HFFc6 (cell line): ENCODE measurements at places on chromosomes 16 and 17.

- DNase-seq: no peak
These were observed 54.7 kb downstream of the SKAP1 start for GRCh38 chr17:48375356-48375755.

- DNase-seq: no peak
These were observed 19.2 kb downstream of the ACTG1 start for GRCh38 chr17:81493198-81494038.

DNA sequence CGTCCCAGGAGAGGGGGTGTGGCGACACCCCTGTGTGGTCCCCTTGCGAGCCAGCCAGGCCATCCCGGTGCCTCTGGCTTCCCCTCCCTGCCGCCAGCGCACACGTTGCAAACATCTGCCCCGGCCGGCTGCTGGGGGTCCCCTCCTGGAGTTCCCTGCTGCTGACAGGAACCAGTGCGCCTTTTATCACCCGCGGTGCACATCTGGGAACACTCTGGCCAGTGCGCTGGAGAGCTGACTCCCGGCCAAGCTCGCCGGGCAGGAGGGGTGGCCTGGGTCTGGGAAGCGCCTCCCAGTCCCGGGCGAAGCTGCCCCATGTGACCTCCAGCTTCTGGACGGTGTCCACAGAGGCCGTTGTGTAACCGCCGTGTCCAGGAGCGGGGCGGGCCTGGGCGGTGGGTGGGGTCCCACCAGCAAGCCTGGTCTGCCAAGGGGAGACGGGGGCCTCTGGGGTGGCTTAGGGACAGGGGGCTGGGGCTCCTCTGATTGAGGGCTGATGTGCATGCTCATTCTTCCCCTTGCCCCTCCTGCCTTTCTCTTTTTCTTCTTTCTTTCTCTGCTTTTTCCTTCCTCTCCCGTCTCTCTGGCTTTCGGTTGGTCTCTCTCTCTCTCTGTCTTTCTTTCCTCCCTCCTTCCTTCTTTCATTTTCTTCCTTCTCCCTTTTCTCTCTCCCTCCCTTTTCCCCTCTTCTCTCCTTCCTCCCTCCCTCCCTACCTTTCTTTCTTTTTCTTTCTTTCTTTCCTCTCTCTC is 25.2 kb upstream of the CIBAR2 start:
- DNase-seq: peak; percentile 82

DNA sequence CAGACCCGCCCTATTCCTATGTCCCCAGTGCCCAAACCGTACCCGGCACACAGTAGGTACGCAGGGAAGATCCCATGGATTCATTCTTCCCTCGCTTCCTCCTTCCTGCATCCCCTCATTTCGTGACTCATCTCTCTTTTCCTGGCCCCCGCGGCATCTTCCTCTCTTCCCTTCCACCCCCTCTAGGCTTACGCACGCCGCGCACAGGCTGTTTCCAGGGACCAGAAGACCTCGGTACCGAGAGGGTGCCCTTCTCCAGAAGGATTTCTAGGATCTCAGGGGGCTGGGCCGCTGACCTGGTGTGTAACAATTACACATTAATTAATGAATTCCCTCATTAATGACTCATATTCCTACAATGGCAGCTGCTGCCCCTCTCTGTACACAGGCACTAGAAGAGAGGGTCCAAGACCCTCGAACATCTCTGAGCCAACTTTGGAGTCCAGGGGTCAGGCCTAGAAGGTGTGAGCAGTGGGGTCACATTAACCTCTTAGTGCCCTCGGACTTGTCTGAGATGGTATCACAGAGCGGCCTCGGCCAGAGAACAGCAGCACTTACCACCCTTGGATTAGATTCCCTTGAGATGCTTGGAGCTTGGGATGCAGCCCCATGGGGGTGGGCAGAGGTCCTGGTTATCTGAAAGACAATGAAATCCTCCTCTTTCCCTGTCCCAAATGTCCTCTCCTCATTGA is 16.8 kb upstream of the PLLP start:
- no peak for DNase-seq

- no peak for DNase-seq
These were observed 367.4 kb downstream of the SNX29 start for GRCh38 chr16:12343913-12344312.
